Caki2 (cell line): ENCODE measurements at places on chromosomes 7 and 10.
A peak's percentile ranks its signal among the peaks of the same experiment; 100 is the strongest.

- DNase-seq, result no peak
Measured at GRCh38 chr10:131084791-131085090, 226.8 kb downstream of the TCERG1L start.

GRCh38 chr10:96747734-96748550 lies 27.6 kb upstream of the PIK3AP1 start:
- DNase-seq, result no peak

DNA sequence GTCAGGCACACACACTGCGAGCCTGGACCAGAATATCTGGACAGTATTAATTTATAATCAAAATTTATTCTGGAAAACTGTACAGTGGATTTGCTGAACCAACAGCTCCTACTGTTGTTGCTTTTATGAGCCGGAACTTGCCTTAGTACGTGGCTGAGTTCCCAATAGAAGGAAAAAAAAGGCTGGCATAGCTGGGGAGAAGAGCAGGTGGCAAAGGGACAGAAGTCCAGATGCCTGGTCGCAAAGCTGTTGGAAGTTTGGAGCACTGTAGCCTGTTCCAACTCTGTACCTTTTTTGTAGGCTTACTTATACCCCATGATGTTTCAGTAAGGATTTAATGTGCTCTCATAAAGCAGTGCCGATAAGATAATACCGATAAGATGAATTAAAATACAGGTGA lies 333.8 kb downstream of the ABCA13 start:
- DNase-seq, result no peak

GRCh38 chr7:126574276-126575250 lies 678.2 kb downstream of the GRM8 start:
- peak; percentile 36 for DNase-seq

- DNase-seq, result no peak
Measured at GRCh38 chr10:8221451-8221850, 167.0 kb downstream of the GATA3 start.

GRCh38 chr7:46015107-46015868 lies 94.2 kb upstream of the IGFBP3 start:
- DNase-seq, result no peak

DNA sequence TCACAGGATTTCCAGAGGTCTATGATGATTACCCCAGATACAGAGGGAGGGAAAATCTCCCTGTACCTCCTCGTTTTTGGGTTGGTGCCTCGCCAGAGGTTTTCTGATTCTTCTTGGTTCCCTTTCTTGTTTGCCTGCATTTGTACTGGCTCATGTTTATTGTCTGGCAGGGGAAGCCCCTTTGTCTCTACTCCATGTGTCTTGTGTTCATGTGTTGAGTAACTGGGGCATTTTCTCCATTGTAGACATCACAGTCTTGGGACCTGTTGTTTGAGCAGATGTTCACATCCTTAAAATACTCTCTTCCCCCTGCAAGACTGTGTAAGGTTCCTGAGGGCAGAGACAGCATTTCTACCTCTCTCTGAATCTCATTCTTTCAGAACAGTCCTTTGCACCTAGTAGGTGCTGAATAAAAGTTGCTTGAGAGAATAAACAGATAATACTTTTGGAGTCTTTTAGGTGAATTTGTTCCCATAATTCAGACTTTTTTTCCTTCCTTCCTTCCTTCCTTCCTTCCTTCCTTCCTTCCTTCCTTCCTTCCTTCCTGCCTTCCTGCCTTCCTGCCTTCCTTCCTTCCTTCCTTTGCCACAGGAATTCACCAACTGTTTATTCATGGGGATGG lies 25.1 kb downstream of the CDK14 start:
- DNase-seq, result no peak

GRCh38 chr7:150972023-150972468 lies 6.1 kb downstream of the KCNH2 start:
- DNase-seq, result no peak

DNA sequence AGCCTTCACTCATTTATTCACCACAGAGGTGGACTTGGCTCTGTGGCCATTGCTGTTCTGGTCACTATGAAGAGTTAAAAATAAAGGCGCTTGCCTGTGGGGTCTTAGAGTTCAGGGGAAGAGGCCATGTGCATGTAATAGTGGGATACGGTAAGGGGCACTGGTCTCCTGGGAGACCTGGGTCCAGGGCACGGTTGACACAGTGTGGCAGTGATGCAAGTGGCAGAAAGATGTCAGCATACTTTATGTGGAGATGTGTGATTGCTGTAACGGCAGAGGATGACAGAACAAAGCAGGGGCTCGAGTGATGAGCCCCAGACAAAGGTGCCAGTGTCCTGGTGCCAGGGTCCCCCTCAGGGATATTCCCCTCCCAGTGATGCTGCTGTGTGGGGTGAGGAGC lies 8.6 kb downstream of the ZSCAN25 start:
- no peak for DNase-seq

DNA sequence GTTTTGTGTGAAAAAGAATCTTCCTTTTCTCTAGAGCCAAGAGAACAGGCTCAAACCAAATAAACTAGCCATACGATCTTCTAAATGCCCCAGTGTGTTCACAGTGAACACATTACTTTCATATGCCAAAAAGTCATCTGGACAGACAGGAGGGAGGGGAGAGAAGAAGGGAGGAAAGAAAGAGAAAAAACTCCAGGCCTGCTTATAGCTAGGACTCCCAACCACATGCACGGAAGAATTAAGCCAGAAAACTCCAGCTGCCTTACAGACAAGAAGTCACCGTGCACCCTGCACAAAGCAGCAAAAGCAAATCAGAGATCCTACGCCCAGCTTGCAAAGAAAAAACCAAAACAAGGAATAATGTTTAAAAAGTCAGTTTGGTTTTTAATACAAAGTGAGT lies 34.3 kb downstream of the SNX8 start:
- DNase-seq, result no peak

DNA sequence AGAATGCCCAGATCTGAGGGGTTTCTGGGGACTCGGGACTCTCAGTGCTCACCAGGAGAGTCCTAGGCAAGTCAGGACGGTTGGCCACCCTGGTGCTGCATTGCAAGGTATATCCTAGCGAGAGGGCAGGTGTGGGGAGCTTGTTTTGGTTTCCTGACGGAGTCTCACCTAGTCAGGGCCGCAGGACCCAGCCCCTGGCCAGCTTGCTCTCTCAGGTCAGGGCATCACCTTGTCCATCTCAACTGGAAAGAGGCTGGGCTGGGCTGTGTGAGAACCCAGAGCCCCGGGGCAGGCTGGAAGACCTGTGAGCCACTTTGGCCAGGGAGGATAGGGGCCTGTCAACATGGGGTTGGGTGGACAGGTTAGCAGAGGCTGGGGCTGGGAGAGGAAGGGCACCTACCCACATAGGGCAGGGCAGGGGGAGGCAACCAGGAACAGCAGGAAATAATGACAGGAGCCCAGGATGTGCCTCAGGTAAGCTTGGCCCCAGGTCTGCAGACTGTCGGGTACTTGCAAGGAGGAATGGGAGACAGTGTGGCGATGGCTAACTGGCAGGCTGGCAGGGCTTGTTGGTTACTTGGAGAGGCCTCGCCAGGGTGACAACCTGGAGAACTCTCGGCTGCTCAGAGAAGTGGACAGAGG lies 31.5 kb downstream of the DNAJB12 start:
- no peak for DNase-seq

DNA sequence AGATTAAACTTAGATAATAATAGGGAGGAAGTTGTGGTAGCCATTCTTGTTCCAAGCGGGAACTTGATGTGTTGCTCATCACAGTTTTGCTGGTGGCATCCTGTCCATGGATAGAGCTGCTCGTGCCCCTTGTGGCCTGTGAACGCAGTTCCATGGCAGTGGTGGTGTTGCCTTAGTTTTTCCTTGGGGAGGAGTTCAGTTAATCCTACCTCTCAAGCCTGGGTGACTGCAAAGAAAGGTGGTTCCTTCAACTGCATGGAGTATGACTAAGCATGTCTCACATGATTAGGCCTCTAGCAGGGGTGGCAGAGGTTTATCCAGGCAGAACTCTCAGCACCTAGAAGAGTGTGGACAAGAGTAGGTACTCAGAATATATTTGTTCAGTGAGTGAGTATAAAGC lies 99.7 kb downstream of the MAPK8 start:
- DNase-seq, result peak; percentile 87

- DNase-seq, result no peak
Measured at GRCh38 chr7:155449008-155449868, 8.7 kb upstream of the EN2 start.
